ENCODE measurements at places on chromosomes 12 and 14. TPM values are rescaled to one million over a fixed set of nuclear protein-coding genes. Genes with fewer than 3 reads are reported as not detected.

DNA sequence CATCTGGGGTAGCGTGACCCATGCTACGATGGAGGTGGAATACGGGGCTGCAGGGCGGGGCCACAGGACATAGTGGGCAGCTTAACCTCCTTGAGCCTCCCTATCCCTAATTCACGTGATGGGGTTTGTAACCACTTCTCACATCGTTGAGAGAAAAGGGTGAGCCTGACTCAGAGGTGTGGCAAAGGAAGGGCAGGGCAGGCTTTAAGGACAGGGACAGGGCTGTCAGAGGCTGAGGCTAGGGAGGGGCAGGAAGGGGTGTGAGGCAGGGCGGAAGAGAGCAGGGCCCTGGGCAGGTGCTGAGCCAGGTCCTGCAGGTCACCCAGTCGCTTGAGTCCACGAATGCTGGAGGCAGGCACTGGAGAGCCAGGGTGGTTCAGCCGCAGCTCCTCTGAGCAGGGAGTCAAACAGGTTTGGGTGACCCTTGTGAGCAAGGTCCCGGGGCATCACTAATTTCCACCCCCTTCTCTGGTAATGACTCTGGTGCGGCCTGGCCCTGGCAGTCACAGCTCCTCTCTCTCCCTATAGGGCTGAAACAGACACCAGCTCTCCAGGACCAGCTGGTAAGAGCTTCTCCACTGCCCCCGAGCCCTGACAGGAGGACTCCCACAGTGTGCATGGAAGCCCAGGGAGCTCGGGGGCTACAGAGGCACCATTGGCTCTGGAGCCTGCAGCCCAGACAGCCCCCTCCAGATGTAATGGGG is 7.5 kb upstream of the AQP2 start:
- peaks cover 28% of the 10 kb centered on the region for H3K4me1 ChIP-seq
- no peak overlapping the region for H3K4me3 ChIP-seq
- peak; percentile 20 for DNase-seq
- H3K27ac ChIP-seq = peak overlapping the region; percentile 50
- H3K36me3 ChIP-seq = no peaks in the 10 kb centered on the region

GRCh38 chr12:124632519-124632984 is 65.1 kb upstream of the NCOR2 start:
- no peak for DNase-seq
- peaks cover 2% of the 10 kb centered on the region for H3K36me3 ChIP-seq
- no peak overlapping the region for H3K4me3 ChIP-seq
- H3K4me1 ChIP-seq = peaks cover 9% of the 10 kb centered on the region

DNA sequence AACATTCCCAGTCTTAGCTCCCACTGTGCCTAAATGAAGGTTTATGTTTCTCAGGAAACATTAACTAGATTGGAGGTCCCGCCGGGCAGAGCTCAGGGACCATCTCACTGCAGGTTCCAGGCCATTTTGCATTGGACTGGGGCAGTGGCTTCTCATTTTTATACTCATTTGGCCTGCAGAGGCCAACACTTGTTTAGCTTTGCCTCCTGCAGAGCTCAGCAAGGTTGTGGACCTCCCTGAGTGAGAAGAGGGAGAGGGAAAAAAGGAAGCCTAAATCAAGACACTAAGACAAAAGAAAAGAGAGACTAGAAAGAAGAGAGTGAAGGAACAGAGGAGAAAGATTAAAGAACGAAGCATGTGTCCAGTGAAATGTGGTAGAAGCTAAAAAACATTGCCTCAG is 280.3 kb downstream of the AKAP6 start:
- no peaks in the 10 kb centered on the region for H3K36me3 ChIP-seq
- no peaks in the 10 kb centered on the region for H3K4me1 ChIP-seq

GRCh38 chr14:65361920-65362319 is 50.6 kb upstream of the FUT8 start:
- peaks cover 37% of the 10 kb centered on the region for H3K36me3 ChIP-seq
- no peak overlapping the region for H3K27ac ChIP-seq
- H3K4me3 ChIP-seq = no peak overlapping the region
- no peaks in the 10 kb centered on the region for H3K27me3 ChIP-seq
- no peak for DNase-seq
- peaks cover 28% of the 10 kb centered on the region for H3K4me1 ChIP-seq

- no peak for DNase-seq
- no peaks in the 10 kb centered on the region for H3K36me3 ChIP-seq
- peaks cover 16% of the 10 kb centered on the region for H3K4me1 ChIP-seq
- no peak overlapping the region for H3K27ac ChIP-seq
Observed at GRCh38 chr12:124792156-124792555, 71.5 kb downstream of the SCARB1 start.

Gene IL31
- total RNA-seq = not detected

Gene PLD4
- not detected for total RNA-seq

All from activated CD4-positive, alpha-beta T cell treated with anti-CD3 and anti-CD28 coated beads, Interleukin-2, amount 10 ng/mL, durations not matched to agents 7 days and 5 days (primary cell).